Osteocyte (in vitro differentiated cells): ENCODE measurements at places on chromosomes 2 and 18.

DNA sequence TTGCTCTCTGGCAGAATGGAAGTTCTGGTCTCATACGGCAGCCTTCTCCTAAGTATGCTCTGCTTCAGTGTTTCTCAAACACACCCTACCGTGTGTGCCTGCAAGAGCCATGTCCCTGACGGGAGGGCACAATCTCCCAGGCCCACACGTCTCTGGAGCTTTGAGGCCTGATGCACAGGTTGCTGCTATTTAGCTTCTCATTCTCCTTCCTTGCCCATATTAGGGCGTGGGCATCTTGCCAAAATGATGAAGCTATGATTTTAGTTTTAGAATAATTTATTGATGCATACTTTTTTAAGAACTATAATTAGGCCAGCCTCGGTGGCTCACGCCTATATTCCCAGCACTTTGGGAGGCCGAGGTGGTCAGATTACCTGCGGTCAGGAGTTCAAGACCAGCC, 107.9 kb downstream of the RNF144A start:
- no peak for DNase-seq

GRCh38 chr2:212402316-212402715, 136.3 kb downstream of the ERBB4 start:
- DNase-seq, result no peak

GRCh38 chr2:152432206-152432653, 97.3 kb downstream of the FMNL2 start:
- no peak for DNase-seq

- DNase-seq, result peak; percentile 72
Measured at GRCh38 chr18:5998166-5998881, 103.0 kb upstream of the TMEM200C start.

GRCh38 chr2:102001767-102002142, 10.0 kb downstream of the IL1R2 start:
- DNase-seq, result no peak

- no peak for DNase-seq
Measured at GRCh38 chr2:171136024-171136423, 24.7 kb downstream of the TLK1 start.

DNA sequence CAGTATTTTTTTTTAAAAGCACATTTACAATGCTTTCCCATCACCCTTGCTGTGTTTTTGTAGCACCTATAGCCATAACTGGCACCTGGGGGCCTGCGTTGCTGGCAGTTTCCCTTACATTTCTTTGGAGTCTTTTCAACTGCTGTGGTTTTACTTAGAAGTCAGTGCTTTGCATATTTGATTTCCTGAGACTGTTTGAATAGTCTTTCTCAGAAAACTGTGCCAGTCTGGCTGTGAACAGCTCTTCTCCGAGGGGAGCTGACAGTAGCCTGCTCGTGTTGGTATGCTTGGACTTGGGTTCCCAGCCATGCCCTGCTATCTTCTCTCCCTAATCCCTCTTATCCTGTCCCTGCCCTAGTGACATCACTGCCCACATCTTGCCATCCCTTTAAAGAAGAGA, 81.5 kb downstream of the DPP4 start:
- DNase-seq, result no peak

DNA sequence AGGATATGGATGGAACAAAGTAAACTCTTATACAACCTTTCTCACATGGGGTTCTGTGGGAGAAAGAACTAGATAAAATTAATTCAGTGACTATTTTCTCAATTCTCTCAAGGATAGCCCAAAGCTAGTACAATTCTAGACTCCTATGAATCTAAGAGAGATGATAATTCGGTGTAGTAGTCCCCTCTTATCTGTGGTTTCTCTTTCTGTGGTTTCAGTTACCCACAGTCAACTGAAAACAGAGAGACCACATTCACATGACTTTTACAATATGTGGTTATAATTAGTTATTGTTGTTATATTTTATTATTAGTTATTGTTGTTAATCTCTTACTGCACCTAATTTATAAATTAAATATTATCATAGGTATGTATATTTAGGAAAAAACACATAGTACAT, 53.5 kb upstream of the C2orf15 start:
- DNase-seq, result no peak

- no peak for DNase-seq
Measured at GRCh38 chr2:83462881-83463280, 996.2 kb downstream of the SUCLG1 start.

DNA sequence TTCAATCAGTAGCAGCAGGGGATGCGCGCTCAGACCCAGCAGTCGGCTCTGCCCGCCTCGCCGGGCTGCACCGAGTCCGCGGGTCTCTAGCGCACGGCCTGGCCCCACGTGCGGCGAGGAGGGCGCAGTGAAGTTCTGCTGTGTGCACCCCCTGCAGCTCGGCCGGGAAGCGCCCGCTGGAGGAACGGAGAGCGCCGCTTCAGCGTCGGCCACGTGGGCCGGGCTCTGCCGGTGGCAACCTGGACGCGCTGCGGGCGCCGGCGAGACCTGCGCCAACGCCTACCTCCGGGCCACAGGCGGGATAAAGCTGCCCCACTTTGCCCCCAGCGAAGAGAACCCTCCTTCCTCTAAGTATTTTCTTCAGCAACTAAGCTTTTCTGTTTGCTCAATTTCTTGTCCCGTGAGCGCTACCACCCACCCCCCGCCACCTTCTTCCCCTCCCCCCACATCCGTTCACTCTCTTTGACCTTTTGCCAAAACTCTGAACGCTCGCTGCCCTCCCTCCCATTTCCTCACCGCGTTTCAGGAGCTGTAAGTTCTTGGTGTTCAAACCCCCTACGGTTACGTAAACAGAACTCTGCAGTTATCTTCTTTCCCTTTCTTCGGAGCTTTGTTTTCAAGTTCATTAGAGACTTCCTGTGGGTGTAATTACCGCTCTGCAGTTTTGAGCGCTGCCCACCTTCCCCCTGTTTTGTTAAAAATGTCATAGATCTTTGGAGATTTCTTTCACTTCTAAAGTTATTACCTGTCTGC, 42.6 kb upstream of the EDAR start:
- DNase-seq, result no peak

- peak; percentile 84 for DNase-seq
Measured at GRCh38 chr2:238970553-238971081, 122.7 kb downstream of the TWIST2 start.

GRCh38 chr18:37467002-37467662, 98.5 kb downstream of the CELF4 start:
- no peak for DNase-seq

DNA sequence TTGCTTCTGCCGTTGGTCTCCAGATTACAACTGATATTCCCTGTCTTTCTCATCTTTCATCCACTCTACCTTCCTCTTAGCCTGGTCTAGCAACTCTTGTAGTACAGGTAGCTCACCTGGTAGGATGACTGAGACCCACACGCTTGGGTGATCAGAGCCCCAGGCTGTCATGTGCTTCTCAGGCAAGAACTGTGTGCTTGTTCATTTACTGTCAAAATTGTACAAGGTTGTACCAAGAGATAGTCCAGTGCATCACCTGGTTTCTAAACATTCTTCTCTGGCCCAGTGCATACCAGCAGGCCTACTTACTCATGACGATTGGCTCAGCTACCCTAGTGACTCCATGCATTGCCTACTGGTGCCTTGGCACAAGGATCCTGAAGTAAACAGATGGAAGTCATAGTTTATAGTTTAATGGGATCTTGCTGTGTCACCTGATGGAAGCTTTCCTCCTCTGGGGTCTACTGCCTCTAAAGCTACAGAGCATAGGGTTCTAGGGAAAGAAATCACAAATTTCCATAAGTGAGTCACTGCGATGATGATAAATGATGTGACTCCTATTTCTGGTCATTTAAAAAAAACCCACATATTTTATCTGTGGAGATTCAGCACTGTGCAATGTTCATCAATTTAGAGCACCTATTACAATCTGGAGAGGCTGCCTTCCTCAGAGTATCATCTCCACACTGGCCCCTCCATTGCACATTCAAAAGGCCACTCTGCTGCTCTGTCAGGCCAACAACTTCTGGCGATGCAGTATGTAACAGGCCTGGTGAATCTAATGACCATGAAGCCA, 481.8 kb upstream of the MEIS1 start:
- no peak for DNase-seq

GRCh38 chr2:80014637-80015036, 289.9 kb downstream of the LRRTM1 start:
- DNase-seq, result no peak

- DNase-seq, result no peak
Measured at GRCh38 chr2:223538920-223539440, 63.2 kb downstream of the SCG2 start.

DNA sequence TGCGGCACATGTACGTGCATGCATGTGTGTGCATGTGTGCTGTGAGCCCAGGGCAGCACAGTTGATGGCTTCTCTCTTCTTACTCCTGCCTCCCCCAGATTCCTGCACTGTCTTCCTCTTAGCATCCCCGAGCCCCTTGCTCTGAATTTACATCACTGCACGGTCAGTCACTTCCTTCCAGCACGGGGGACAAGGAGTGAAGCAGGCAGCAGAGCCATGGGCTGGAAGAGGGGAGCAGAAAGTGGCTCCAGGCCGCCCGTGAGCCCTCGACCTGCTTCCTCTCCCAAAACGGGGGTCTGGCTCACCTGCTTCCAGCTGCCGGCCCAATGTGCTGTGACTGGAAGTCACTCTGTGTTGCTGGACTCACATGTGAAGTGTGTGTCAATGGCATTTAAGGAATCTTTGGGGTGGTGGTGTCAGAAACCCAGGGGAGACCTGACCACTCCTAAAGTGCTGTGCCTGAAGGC, 106.1 kb downstream of the FAM210A start:
- peak; percentile 74 for DNase-seq

- no peak for DNase-seq
Measured at GRCh38 chr2:159297042-159297707, 10.7 kb upstream of the WDSUB1 start.

DNA sequence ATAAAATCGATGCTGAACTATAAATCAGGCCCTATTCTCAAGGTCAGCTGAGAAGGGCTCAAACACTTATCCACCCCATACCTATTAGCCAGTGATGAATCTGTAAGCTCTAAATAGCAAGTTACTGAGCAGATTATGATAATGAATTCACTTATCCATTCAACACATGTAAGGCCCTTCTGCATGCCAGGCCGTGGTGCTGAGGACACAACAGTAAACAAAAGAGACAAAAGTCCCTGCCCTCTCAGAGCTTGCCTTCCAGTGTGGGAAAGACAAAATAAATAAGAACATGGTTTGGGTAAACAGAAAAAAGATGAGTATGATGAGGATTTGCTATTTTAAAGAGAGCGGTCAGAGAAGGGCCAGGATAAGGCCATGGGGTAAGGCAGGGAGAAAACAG, 11.7 kb downstream of the TTC32 start:
- DNase-seq, result no peak

- no peak for DNase-seq
Measured at GRCh38 chr2:161983866-161984265, 90.1 kb downstream of the DPP4 start.

DNA sequence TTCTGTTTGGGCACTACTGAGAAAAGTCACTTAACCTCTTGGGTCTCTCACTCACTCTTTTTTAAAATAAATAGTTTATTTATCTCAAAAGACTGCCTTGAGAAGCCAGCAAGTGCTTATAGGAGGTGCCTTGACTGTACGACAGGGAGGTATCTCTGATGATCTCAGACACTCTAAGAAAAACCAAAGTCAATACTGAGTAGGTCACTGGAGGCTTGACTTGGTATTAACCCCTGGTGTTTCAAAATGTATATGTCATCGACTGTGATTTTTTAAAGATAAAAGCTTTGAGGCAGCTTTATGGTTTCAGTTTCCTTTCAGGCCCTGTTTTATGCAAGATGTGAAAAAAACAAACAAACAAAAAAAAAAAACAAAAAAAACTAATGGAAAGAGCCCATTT, 33.7 kb downstream of the MREG start:
- no peak for DNase-seq

DNA sequence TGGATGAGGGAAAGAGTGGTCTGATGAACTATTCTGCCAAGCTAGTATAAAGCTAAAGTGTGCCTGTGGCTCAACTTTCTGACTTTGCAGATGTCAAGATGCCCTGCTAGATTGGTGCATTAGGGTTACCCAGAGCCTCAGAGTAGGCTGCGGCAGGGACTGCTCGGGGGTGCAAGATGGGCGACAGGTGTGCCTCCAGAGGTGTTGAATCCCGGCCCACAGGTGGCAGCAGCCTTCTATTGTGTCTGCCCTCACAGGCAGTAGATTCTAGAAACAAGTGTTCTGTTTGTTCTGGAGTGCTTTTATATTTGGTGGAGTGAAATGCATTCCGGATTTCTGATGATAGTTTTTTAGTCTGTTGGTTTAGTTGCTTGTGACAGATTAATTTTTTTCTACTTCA, 131.6 kb upstream of the IL1R2 start:
- no peak for DNase-seq

GRCh38 chr2:176665086-176665485, 395.8 kb downstream of the MTX2 start:
- no peak for DNase-seq

DNA sequence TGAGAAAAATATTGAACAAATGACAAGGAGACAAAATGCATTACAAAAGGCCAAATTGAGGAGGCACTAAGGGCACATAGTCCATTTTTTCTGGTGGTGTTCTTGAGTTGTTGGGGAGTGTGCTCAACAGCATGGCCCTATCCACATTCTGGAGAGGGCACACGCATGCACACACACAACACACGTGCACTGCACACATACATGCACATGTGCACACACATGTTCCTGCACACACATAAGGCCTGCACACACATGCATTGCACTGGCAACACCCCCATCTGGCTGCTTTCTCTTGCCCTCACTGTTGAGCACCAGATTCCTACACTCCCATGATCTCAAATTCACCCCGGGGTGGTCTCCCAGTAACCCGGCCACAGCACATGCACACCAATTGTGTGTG, 659.2 kb upstream of the RAB6C start:
- no peak for DNase-seq

DNA sequence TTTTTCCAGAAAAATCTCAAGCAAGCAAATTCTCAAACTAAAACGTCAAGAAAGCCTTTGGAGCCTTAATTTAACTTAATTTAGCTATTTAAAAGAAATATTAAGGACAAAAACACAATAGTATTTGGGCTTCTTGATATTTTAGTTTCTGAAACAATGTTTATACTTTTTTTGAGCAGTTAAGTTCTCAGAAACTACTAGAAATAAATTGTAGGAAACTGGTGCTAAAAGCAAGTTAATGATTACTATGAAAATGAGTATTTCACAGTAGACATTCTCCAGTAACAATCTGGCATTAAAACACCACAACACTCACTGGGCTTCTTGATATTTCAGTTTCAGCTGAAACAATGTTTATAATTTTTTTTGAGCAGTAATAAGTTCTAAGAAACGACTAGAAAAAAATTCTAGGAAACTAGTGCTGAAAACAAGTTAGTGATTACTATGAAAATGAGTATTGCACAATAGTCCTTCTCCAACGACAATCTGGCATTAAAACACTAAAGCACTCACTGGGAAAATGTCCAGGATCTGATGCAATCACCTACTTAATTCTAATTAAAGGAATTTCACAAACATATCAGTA, 45.1 kb downstream of the TRAK2 start:
- no peak for DNase-seq
